CD4-positive, alpha-beta T cell treated with Interleukin-10 for 1 hour (primary cell): ENCODE measurements at places on chromosomes 3 and 15.

DNA sequence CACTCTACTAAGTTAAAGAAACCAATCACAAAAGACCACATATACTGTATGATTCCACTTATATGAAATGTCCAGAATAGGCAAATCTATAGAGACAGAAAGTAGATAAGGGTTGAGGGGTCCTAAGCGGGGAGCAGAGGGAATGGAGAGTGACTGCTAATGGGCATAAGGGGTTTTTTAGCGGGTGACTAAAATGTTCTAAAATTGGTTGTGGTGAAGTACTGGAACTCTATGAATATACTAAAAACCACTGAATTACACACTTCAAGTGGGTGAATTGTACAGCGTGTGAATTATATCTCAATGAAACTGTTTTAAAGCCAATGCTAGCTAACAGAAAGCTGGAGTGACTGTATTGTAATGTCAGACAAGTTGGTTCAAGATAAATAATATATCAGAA lies 33.3 kb downstream of the KPNA1 start:
- no peak for DNase-seq

- DNase-seq: no peak
Measured at GRCh38 chr3:109994853-109995252, 657.5 kb upstream of the DPPA4 start.

DNA sequence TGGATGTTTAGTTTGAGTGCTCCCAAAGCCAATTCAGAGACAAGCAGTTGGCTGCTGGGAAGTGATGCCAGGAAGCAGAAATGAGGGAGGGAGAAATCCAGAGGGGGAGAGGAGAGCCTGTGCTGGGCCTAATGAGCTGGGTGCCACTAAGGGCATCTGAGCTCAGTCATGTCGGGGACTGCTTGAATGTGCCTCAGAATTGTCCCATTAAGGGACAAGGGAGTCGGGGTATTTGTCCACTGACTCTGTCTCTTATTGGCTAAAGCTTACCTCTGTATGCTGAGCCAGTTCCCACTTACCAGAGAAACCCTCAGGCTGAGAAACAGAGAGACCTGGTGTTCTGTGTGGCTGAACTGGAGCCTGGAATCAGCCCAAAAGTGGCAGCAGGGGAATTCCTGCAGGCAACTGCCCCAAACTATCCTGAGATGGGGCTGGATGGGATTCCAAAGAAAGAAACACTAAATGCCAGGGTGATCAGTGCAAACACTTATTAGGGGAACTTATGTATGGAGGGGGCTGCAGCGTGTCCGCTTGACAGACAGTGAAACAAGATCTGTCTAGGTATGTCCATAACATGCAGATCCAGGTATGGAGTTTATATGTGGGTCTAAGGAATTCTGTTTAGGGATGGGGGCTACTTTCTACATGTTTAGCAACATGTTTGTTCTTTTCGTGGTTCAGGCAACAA lies 48.6 kb downstream of the NR1D2 start:
- DNase-seq: no peak

DNA sequence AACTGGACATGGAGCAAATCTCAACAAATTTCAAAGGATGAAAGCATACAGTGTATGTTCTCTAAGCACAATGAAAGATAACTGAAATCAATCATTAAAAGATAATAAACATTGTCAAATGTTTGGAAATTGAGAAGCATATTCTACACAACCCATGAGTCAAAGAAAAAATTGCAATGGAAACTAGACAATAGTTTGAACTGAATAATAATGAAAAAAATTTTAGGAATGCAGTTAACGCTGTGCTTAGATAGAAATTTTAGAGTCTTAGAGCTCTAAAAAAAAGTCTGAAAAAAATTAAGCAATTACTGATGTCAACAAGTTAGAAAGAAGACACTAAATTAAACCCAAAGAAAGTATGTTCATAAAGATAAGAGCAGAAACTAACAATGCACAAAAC lies 15.5 kb downstream of the RABL3 start:
- DNase-seq: no peak

GRCh38 chr15:74451322-74451721 lies 9.6 kb downstream of the UBL7 start:
- DNase-seq: no peak

- DNase-seq: no peak
Measured at GRCh38 chr15:101255615-101256241, 3.9 kb upstream of the CHSY1 start.

DNA sequence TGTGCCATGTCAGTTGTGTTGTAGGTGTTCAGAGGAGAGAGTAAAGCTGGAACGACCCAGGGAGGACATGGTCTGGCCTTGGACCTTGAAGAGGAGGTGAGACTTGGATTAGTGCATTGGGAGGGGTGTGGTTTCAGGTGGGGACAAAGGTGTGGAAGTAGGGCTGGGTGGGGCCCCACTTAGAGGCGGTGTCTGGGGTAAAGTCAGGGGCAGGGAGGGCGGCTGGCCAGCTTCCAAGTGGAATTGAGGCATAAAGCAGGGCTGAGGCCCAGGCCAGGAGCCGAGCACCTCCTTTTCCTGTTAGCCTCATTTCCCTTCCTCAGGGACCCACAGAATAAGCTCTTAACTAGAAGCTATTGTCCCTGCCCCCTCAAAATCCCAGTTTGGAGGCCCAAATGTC lies 36.2 kb upstream of the FLNB start:
- DNase-seq: no peak

DNA sequence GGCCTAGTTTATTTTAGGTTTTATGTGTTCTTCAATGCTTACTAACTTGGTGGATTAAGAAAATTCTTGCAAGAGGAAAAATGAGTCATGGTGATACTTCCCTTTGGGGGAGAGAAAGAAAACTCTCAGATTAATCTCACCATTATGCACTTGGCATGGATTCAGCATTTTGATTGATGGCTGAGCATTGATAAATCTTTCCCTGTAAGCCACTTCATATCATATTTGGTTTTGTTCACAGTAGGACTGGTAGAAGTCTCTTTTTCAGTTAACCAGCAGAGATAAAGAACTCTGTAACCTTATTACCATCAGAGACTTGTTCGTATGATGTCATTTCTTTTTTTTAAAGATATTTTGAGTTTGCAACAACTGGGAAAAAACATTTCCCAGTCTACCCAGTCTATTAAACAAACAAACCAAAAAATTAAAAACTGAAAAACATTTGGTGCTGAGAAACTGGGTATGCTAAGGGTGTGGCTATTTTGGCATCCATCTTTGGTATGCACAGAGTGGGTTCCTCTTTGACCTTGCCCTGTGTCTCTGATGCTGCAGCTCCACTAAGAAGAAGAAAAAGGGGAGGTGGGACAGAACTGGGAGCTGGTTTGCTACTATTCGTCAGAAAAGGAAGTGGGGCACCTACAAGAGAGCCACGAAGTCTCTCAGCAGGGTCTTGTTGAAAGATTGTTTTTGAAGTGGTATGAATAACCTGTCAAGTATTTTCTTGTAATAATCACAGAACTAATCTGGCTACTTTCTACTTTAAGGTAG lies 17.2 kb downstream of the TMOD3 start:
- no peak for DNase-seq

- no peak for DNase-seq
Measured at GRCh38 chr15:60416484-60416883, 18.7 kb upstream of the ANXA2 start.

- DNase-seq: no peak
Measured at GRCh38 chr15:27574541-27575054, 524.5 kb downstream of the OCA2 start.
